ENCODE measurements at places on chromosomes 11 and 22.
A peak's percentile ranks its signal among the peaks of the same experiment; 100 is the strongest.

DNA sequence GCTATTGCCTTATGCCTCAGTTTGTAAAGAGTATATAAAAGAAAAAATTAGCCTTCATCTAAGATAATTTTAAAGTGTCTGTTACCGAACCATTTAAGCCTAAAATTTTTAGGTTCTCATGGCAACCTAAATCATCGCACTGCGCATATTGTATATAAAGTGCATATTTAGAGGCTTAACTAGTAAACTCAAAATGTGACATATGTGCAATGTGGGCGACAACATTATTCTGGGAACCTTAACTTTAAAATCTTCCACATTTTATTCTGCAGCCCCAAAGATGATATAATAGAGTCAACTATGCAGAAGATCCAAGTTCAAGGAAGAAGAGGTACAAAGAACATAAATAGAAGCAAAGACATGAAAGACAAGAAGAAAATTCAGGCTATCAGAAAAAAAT is 23.0 kb downstream of the CELF1 start:
- DNase-seq: no peak

DNA sequence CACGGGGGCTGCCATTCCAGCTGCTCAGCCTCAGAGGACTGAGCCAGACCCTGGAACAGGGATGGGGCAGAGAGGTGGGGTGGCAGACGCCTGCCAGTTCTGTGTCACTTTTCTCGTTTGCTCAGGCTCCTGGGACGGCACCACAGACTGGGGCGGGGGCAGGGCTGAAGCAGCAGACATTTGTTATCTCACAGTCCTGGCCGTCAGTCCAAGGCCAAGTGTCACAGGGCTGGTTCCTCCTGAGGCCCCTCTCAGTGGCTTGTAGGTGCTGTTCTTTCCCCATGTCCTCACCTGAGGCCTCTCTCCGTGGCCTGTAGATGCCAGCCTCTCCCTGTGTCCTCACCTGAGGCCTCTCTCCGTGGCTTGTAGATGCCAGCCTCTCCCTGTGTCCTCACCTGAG is 24.7 kb downstream of the TPCN2 start:
- no peak for DNase-seq

- peak; percentile 52 for DNase-seq
Measured at GRCh38 chr11:2531277-2531986, 86.6 kb downstream of the KCNQ1 start.

GRCh38 chr11:28999620-29000019 is 891.4 kb downstream of the METTL15 start:
- DNase-seq: no peak

DNA sequence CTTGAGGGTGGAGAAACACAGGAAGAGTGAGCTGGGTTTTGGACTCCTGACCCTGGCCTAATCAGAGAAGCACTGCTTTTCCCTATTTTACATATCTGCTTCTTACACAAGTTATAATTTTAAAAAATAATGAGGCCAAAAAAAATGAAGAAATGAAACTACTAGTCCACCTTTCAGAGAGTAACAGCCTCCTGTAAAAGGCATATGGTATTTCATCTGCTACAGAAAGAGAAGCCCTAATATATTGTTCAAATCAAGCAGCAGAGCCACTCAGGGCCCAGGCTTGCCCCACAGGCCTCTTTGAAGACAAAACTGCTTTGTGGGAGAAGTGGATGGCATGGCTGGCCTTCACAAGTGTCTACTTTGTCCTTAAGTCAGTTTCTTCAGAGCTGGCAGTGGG is 10.0 kb downstream of the DIXDC1 start:
- DNase-seq: no peak

GRCh38 chr11:118592616-118593367 is 14.6 kb upstream of the PHLDB1 start:
- no peak for DNase-seq

DNA sequence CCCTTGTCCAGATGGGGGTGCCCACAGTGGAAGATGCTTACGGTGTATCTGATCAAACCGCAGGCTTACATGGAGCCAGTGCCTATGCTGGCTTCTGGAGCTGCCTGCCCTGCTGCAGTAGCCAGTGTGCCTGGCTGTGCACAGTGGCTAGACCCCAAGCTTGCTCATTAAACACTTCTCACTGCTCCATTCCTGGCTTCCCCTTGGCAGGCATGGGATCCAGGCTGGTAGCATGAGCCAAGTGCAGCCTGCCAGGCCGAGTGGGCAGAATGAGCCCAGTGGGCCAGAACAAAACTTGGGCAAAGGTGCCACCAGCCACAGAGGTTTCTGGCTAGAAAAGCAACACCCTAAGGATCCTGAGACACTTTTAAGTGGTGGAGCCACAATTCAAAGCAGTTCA is 55.4 kb upstream of the B3GNT6 start:
- DNase-seq: no peak

DNA sequence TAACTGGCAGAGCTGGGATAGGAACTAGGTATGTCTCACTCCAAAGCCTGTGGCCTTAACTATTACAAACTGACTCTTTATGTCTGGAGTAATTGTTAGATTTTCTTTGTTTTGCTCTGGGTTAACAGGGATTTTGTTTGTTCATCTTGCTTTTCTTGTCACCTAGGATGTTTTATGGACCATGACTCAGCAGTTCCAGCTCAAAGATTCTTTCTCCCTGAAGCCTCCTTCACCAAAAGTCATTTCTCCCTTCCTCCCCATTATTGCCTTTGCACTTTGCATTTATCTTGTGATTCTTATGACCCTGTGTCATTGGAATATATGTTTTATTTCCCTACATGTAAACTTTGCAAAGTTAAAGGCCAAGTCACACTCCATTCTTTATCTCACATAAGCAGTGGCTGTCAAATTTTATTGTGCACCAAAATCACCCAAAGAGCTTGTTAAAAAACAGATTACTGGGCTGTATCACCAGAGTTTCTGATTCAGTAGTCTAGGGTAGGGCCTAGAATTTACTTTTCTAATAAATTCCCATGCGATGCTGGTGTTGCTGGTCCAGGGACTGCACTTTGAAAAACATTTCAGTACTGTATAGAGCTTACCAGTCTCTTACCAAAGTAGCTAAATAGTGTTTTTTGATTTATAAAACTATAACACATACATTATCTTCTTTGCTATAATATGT is 327.7 kb downstream of the DLG2 start:
- DNase-seq: no peak

GRCh38 chr11:35237351-35237750 is 98.4 kb downstream of the CD44 start:
- no peak for DNase-seq

- no peak for DNase-seq
Measured at GRCh38 chr22:31136155-31136554, 4.2 kb downstream of the PLA2G3 start.

GRCh38 chr11:27968461-27968860 is 139.5 kb downstream of the KIF18A start:
- DNase-seq: no peak

GRCh38 chr11:5283882-5284281 is 14.1 kb upstream of the HBE1 start:
- DNase-seq: no peak

GRCh38 chr22:45885171-45885840 is 91.7 kb downstream of the WNT7B start:
- no peak for DNase-seq

DNA sequence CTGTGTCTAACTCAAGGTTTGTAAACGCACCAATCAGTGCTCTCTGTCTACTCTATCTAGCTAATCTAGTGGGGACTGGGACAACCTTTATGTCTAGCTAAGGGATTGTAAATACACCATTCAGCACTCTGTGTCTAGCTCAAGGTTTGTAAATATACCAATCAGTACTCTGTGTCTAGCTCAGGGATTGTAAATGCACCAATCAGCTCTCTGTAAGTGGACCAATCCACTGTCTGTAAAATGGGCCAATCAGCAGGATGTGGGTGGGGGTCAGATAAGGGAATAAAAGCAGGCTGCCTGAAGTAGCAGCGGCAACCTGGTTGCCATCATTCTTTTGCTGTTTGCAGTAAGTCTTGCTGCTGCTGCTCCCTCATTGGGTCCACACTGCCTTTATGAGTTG is 8.4 kb upstream of the CYP2D6 start:
- no peak for DNase-seq

DNA sequence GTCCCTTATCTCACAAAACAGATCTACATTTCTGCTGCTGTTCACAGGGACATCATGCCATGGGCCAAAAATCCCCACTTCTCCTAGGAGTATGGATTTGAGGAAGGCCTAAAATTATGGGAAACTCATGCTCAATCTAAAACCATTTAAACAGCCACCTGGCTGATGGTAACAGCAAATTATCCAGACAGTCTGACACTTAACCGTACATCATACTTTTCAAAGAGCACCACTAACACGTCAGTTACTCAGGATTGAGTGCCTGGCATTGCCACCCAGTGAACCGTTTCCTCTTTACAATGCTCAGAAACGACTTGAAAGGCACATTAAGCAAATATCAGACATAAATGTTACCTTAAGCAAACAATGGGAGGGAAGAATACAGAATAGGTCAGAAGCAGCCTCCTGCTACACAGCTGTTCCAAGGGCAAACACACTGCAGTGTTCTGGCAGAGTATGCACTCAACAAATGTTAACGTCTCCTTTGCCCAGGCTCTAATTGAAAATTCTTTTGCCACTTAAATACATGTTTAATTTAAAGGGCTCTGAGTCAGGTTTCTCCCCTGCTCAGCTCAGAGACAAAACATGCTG is 18.8 kb upstream of the SLC36A4 start:
- no peak for DNase-seq

GRCh38 chr22:36731916-36732315 is 28.4 kb upstream of the CACNG2 start:
- no peak for DNase-seq

DNA sequence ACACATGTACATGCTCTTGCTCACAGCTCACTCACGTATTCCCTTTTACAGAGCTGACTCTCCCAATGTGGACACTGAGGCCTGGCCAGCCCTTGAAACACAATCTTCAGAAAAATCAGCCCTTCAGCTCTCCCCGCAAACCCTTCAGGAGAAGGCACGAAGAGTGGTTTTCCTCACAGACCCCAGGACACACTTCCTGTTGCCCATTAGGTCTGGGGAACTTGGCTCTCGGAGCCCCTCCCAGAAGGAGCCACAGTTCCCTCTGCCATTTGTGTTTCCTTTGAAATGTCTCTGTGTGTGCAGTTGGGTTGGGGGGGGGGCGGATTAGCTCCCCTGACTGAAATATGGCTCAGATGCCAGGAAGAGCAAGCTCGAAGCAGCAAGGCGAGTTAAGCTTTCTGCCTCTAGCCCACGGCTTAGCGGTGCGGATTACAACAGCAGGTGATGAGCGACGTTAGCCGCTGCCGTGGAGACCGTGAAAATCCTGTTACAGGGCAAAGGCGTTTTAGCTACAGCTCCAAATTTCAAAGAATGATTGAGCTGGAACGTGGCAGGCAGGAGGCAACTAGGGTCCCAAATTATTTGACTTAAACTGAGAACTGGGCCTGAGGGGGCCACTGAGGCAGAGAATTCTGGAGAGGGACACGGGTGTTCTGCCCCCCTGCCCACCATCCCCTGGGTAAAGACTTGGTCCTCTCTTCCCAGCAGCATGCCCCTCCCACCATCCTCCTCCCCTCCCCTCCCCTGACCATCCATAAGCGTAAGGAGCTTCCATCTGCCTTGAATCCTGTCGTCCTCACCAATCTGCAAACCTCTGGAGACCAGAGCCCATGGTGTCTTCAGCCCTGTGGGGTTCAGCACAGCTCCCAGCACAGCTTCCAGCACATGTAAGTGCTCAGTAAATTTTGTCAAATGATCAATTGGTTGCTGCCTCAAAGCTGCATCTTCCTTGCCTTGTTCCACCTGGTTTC is 598.6 kb downstream of the BUD13 start:
- no peak for DNase-seq

GRCh38 chr11:91869686-91870085 is 354.9 kb upstream of the FAT3 start:
- no peak for DNase-seq

DNA sequence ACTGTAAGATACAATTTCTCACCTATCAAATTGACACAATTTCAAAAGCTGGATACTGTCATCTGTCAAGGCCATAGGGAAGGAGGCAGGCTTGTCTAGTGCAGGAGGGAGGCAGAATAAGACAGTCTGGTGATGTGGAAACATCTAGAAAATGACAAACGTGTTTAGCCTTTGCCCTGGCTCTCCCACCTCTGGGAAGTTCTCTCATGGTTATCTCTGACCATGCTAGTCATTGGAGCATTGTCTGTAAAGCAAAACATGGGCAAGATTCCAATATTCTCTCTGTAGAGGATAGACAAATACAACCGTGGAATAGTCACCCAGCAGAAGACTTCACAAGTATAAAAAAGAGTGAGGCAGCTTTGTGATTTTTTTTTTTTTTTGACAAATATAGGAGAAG is 9.1 kb upstream of the SERHL2 start:
- DNase-seq: no peak

- DNase-seq: no peak
Measured at GRCh38 chr22:47292546-47293320, 530.3 kb downstream of the TBC1D22A start.

DNA sequence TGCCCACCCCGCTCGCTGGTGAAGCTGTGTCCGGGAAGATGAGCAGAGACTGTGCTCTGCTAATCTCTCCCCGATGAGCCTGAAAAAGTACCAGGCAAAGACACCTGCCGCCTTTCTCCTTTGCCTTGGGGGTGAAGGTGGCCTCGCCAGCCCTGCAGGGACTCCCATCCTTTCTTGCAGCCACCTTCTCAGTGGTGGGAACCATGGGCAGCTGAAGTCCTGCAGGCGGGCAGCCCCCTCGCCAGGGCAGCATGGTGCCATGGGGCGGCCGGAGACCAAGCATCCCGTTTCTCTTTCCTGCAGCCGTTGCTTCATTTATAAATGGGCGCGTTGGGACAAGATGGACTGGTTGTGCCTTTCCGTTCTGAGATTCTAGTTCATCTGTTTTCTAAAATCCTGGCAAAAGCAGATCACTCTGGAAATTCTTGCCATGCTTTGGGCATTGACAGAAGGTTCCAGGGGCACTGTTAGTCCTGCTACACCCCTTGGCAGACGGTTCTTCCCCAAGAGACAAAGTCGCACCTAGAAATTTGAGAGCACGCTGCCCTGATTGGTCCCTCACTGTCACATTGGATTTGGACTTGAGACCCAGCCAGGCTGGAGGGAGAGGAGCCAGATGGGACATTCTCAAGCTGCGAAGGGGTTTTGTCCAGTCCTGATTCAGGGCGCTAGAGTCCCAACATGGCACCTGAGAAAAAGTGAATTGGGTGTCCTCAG is 7.5 kb downstream of the CTTN start:
- no peak for DNase-seq

DNA sequence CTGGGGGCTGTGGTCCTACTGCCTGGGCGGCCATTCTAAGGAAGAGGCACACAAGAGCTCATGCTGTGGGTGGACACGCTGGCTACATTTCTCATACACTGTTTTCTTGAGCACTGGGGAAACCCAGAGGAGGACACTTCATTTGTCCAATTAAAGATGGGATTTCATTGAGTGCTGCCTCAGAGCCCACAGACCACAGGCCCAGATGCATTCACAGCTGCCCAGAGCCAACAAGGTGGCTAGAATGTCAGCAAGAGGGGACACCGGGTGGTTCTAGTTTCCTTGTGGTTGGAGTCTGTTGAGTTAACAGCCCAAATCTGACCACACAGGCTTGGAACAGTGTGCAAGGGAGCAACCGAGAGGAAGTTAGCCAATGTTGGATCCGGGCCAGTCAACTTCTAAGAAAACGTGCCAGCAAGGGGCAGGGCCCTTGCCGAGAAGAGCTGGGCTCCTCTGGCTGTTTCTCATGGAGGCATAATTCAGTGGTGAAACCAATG is 35.0 kb upstream of the SORL1 start:
- no peak for DNase-seq
